ENCODE measurements at places on chromosomes 6 and 20.

- no peak for DNase-seq
These were observed 36.1 kb downstream of the BCKDHB start for GRCh38 chr6:80142586-80142985.

GRCh38 chr6:166977621-166978525 is 21.3 kb upstream of the CEP43 start:
- no peak for DNase-seq

DNA sequence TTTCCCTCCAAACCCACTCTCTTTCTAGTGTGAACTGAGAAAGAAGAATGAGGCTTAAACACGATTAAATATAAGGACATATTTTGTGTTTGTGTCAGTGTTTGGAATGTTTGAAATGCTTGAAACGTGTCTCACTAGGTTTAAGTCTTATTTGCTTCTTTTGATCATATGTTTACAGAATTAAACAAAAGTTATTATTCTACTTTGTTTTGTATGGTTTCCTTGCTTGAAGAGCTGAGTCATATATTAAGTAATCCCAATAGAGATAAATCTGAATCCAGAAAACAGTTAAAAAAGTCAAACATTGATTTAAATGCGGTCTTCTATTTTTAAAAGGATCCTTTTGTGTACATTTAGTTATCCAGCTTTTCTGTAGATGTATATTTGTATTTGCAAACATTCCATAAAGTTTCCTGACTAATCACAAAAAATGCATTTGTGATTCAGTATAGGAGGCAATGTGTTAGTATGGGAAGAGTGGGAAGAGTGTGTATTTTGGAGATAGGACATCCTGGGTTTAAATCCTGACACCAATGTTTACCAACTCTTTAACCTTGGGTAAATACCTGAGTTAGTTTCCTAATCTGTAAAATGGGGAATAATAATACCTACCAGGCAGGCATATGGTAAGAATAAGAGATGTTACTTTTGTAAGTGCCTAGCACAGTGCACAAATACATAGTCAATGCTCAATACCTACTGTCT is 72.9 kb downstream of the TSBP1 start:
- DNase-seq, result peak; percentile 14

GRCh38 chr20:45646875-45647274 is 15.8 kb upstream of the WFDC9 start:
- no peak for DNase-seq

DNA sequence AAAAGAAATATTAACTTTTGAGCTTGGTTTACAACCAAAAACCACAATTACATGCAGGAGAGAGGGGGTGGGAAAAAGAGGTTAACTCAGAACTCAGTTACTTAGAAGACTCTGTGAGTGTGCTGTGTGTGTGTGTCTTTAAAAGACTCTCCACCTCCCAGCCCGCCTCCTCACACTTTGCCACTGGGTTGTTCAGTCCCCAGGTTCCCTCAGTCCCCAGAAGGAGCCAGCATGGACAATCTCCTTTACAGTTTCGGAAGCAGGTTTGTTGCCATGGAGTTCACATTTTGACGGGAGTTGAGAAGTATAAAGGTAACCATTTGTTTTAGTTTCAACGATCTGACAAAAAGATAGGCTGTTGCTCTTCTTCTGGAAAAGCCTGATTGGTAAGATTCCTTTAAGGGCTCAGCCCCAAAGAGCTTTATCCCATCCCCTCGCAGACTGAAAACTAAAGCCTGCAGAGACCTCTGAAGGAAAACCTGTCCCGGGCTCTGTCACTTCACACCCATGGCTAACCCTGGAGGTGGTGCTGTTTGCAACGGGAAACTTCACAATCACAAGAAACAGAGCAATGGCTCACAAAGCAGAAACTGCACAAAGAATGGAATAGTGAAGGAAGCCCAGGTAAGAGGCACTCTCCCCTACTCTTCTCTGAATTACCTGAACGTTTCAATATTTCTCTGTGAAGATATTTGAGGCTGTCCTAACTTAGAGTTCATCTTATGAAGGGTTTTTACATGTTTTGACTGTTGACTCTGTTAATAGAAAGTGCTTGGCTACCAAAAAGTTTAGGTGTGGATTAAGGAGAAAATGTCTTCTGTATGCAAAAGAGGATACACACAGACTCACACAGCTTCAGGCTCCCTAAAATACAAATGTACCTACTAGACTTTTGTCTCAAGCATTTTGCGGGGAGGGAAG is at the start of gene SPTLC3:
Gene SPTLC3 (plus strand): TSS at position 212 of the 921 bp plus-strand sequence. CDS start 296 bp downstream, at position 508.
- no peak for DNase-seq

- DNase-seq, result no peak
These were observed 141.9 kb downstream of the CEBPB start for GRCh38 chr20:50332491-50332980.

DNA sequence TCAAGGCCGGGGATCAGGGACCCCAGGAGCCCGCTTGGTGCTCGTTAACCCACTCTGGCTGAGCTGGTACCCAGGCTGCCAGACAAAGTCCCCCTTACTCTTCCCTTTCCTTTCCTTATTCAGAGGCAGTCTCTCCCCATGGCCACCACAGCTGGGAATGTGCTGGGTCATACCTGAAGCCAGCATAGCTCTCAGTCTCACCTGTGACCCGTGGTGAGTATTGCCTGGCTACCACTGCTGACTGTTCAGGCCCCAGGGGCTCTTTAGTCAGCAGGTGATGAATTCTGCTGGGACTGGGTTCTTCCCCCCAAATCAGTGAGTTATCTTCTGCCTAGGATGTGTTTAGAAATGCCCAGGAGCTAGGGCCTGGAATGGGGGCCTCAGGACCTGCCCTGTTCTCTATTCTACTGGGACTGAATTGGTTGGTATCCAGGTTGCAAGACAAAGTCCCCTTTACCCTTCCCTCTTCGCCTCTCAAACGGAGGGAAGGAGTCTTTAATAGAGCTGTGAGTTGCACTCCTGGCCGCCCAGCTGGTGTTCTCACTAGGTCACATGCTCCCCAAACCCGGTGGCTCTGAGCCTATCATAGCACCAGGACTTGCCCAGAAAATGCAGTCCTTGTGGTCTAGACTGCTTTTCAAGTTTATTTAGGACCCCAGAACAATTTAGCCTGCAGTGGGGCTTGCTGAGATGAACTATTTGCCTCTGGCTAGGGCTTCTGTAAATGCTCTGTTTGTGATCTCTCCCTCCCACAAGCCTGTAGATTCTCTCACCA is 64.6 kb downstream of the MYO6 start:
- no peak for DNase-seq

- no peak for DNase-seq
These were observed 45.9 kb downstream of the CD164 start for GRCh38 chr6:109336221-109336961.

DNA sequence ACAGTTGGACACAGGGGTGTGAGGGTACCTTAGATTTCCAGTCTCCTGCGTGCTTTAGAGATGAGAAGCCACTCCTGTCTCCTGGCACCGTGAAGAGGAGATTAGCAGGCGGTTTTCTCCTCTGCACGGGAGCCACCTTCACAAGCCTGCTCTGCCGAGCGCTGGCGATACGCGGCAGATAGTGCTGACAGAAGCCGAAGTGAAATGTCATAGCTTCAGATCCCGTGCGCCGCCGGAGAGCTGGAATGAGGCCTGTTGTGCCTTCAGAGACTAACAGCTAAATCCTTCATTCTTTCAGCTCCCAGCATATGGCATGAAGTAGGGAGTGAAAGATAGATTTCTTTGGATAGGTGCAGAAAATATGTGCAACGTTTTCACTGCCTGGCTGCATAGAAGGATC is 371.0 kb downstream of the TAF4 start:
- no peak for DNase-seq

GRCh38 chr20:4322499-4322898 is 307.1 kb upstream of the RNF24 start:
- DNase-seq, result no peak

DNA sequence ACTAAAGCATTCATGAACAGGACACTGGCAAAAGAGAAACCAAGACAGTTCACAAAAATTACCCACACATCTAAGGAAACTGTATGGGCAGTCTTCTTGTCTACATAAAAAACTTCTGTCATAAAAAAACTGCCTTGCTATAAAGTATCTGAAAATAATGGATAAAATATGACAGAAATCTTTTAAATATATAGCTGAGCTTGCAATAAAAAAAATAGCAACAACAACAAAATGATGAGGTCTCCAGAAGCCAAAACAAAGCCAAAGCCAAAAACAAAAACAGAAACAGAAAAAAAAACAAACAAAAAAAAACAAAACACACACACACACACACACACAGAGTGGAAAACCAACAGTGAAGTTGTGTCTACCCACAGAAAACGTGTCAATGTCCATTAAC is 14.8 kb downstream of the LY86 start:
- DNase-seq, result no peak

DNA sequence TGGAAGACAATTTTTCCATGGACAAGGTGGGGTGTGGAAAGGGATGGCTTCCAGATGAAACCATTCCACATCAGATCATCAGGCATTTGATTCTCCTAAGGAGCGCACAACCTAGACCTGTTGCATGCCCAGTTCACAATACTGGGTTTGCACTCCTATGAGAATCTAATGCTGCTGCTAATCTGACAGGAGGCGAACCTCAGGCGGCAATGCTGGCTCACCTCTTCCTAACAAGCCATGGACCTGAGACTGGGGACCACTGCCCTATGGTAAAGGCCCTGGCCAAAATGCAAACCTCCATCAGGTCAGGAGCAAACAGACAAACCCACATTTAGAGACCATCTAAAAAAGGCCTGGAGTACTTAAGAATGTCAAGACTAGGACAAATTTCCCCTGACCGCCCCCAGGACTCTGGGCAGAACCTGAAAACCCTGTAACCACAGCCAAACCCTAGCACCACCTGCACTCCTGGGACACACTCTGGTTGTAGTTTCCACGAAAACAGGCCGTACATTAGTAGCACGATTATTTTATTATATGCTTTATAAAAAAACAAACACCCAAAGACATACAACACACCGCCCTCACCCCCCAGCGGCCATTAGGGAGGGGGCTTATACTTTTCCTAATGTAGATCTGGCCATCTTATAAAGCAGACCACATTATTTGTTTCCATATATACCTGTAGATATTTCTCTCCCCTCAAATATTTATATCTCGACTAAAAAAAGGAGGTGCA is 27.3 kb downstream of the SNX5 start:
- DNase-seq, result no peak

DNA sequence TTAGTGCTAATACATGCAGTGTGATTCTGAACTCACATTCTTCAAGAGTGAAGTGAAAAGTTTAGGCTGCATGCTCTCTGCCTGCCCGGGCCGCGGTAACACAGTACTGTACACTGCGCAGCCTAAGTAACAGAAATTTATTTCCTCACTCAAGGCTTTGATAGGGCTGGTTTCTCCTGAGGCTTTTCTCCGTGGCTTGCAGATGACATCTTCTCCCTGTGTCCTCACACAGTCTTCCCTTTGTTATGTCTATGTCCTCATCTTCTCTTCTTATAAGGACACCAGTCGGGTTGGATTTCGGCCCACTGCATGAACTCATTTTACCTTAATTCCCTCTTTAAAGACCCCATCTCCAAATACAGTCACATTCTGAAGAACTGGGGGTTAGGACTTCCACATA is 51.1 kb upstream of the TMEM170B start:
- DNase-seq, result no peak

GRCh38 chr6:39851331-39851730 is 59.2 kb downstream of the DAAM2 start:
- no peak for DNase-seq

GRCh38 chr20:48901326-48901725 is 20.2 kb upstream of the ARFGEF2 start:
- no peak for DNase-seq

DNA sequence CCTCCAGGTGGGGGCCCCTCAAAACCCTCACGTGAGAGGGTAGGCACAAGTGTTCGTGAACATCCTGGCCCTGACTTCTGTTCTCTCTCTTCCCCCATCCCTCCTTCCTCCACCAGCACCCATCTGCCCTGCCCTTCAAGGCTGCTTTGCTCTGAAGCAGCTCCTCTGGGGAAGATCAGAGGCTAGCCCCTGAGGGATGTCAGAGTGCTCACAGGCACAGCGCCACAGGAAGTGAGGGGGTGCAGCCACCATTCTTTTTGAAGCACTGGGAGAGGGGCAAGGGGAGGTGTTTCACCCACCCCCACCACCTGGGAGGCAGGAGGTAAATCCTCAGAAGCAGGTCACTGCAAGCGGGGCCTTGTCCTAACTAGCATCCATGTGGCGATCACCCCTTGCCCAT is 11.4 kb downstream of the MOCS1 start:
- DNase-seq, result no peak

DNA sequence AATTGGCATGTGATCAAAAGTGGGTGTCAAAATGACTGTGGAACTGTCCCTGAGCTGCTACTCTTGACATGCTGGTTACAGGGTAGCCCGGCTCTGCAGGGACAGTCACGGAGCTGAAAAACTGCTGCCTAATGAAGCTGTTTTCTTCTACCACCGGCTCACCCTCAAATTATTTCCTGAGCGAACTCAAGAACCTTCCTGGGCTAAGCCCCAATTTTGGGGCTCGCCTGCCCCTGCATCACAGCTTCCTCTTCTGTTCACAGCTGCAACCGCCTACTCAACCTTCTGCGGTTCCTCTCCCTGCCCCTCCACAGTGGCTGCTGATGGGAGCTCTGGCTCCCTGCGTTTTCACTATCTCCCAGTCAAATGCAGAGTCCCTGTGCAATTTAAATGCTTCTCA is 110.8 kb upstream of the MLN start:
- no peak for DNase-seq

GRCh38 chr6:113425977-113426660 is 431.0 kb upstream of the MARCKS start:
- no peak for DNase-seq

DNA sequence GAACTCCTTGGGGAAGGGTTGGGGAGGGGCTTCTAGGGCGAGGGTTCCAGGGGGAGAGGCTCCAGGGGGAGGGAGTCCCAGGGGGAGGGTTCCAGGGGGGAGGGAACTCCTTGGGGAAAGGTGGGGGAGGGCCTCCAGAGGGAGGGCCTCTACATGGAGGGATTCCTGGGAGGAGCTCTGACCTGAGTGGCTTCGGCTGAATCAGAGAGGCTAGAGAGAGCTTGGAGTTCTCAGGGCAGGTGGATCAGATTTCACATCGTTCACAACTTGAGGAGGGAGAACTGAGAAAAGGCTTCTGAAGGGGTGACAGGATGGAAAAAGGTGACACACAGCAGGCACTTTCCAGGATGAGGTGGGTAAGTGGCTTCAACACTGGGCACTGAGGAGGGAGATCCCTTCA is 49.1 kb downstream of the DAAM2 start:
- no peak for DNase-seq

DNA sequence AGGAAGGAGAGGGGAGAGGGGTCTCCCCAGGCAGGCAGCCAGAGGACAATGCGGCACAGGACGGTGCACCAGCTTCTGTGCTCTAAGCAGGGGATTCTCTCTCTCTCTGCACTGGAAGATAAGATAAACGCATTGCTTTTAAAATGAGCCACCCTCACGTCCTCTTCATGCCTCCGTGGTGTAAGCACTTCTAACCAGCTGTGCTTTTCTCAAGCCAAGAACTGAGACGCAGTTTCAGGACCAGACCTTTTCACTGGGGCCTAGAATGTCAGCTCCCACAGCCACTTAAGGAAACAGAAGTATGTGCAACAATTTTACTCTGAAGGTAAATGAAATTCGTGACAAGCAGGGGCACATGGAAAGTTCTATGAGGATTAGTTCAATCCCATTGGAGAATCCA is 82.4 kb downstream of the PSMB1 start:
- DNase-seq, result no peak

GRCh38 chr6:44041461-44042260 is 85.6 kb downstream of the MRPL14 start:
- DNase-seq, result peak; percentile 96

- no peak for DNase-seq
These were observed 122.8 kb upstream of the ZNF217 start for GRCh38 chr20:53716395-53716794.

GRCh38 chr6:3997177-3997770 is 81.7 kb downstream of the FAM217A start:
- DNase-seq, result no peak

Measured in non-pigmented ciliary epithelial cell (primary cell).